ENCODE measurements at places on chromosomes 1 and 21.

DNA sequence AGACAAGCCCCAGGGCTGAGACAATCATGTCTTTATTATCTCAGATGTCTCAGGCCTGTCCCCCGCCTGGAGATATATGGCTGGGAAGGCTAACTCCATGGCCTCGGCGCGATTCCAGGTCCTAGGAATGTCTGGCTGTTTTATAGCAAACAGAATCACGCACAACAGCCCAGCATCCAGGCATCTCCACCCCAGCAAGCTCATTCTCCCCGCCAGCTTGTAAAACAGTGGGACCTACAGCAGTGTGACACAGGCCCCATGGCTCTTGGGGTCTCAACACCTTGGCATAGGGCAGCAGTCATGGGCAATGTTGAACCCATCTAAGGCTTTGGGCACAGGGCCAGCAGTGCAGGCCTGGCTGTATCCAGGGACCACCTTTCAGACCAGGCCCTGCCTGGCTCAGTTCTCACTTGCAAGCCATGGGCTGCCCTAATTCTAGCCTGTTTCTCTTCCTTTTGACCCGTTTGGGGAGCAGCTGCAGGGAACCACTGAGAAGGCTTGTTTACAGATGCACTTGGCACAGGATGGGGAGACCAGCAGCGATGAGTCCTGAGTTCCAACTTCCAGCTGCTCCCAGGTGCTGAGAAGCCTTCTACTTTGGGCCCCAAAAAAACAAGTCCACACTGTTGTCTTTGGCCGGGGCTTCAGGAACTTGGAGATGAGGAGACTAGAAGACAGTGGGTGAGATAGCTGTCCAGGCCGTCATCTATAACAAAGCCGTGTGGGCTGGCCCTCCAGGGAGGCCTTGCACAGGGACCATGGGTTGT, 34.4 kb downstream of the WNT4 start:
- no peak for DNase-seq

DNA sequence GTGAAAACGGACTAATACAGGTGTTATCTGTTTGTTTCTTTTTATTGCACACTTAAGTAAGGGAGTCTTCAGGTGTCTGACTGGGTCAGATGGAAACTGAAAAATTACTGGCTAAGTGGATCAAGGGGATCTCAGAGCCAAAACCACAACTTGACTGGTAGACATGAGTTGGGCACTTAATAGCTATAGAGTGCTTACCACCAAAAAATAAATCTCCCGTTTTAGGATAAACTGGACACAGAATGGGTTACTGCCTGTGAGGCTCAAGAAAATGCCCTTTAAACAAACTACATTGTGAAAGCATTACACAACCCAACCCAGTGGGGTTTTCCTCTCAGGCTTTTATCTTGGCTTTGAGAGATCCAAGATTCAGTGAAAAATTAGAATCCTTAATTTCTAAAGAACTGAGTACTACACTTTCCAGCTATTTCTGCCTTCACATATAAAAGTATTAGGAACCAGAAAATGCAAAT, 134.0 kb upstream of the LYPLAL1 start:
- DNase-seq, result no peak

DNA sequence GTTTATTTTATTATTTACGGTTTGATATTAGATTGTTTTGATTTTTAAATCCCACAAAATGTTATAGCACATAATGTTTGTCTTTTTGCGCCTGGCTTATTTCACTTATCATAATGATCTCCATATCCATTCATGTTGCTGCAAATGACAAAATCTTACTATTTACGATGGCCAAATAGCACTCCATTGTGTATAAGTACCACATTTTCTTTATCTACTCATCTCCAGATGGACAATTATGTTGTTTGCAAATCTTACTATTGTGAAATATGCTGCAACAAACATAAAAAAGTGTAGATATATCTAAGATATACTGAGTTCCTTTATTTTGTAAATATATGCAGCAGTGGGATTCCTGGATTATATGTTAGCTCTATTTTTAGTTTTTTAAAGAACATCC, 1568.3 kb downstream of the AMY1C start:
- no peak for DNase-seq

GRCh38 chr1:73765551-73766233, 432.3 kb downstream of the LRRIQ3 start:
- DNase-seq, result no peak

DNA sequence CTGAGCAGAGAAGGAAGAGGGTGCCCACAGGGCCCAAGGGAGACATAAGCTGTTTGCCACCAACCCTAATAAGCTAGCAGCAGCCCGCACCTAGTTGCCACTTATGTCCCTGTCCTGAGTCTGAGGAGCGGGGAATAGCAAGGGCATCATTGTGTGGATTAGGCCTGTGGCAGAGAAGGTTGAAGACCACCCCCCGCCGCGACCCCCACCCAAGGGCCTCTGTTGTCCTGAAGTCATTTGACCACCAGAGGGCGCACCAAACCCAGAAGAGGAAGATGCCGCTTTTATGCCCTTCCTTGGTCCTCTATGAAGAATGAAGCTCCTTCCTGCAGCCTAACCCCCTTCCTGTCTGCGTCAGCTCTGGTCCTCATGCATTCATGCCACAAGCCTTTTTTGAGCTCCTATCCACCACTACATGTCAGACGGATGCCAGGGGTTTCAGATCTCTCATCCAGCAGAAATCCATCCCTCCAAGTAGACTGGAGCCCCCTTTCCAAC, 16.6 kb downstream of the RHBG start:
- peak; percentile 42 for DNase-seq

DNA sequence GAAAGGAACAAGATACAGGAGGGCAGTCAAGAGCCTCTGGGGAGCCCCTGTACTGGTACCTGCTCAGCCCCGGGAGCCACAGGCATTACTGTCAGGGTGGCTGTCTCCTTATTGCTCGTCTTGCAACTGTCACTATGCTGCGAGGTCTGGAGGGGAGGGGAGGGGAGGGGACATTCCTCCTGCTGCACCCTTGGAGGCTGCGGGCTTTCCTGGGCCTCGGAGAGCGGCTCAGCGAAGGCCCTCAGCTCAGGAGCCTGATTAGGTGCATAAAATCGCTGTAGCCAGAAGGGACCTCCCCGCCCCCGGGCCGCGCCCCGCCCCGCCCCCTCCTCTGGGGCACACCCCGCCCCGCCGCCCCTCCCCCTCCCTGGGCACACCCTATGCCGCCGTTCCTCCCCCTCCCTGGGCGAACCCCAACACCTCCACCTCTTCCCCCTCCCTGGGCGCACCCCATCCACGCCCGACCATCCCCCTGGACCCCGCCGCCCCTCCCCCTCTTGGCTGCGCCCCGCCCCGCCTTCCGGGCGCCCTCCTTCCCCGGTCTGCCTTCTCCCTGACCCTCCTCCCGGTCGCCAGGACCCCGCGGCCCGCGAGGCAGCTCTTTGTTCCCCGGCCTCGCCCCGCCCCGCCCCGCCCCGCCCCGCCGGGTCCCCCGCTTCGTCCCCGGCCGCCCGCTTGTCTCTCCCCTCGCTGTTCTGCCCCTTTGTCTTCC, 35.5 kb downstream of the CACHD1 start:
- DNase-seq, result no peak

- DNase-seq, result no peak
Observed at GRCh38 chr1:16625497-16626408, 12.4 kb upstream of the NBPF1 start.

- no peak for DNase-seq
Observed at GRCh38 chr1:1917995-1918900, 831 bp downstream of the TMEM52 start.
